Fibroblast of skin of right biceps (primary cell): ENCODE measurements at places on chromosomes 4 and X.

DNA sequence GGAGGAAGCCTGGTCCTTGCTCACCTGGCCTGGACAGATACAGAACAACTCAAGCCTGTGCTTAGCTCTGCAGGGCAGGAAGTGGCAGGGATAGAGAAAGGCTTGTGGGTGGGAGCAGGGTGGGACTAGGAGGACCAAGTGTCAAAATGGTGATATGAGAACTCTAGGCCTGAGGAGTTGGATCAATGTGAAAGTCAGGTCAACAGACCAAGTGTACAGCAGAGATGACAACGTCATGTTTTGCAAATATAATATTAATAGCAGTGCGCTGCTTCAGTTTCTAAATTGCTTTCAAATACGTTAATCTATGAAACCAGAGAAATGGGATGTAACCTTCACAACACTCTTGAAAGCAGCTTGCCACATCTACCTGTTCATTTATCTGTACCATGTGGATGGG, 114.2 kb upstream of the MAP3K15 start:
- DNase-seq: no peak

GRCh38 chr4:69749771-69750170, 10.6 kb downstream of the SULT1B1 start:
- DNase-seq: peak; percentile 62

GRCh38 chrX:1884446-1884845, 269.6 kb downstream of the ASMT start:
- DNase-seq: no peak

DNA sequence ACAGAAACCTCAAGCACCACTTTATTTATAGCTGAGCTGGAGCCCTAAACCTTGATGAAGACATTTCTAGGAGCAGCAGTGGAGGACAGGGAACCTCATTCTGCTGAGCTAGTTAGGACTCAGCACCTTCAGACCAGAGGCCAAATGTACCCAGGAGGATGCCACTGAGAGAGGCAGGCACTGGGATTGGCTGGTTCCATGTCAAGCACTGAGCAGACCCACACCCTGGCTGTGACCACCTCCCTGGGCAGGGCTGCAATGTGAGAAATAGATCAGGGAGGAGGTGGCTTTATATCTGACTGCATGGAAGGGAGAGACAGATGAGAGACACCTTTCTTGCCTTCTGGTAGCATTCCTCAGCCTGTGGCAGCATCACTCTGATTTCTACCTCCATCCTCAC, 304.6 kb downstream of the STK32B start:
- no peak for DNase-seq

DNA sequence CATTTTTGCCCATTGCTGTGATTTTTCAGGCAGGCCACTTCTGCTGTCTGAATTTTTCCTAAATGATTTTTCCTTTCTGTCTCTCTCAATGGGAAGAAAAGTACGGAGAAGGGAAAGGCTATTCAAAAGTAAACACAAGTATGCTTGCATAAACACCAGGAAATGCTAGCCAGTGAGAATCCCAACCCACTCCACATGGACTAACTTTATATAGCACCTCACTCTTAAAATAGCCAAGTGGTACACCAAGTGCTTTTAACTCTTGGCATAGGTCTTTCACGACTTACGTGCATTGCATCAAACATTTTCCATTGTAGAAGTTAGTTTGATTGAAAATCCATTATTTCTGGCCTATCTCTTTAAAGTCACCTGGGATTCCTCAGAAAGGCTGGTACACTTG, 178.9 kb upstream of the SPANXN1 start:
- no peak for DNase-seq

GRCh38 chrX:26160301-26160700, at the start of gene MAGEB6B:
TSS of gene MAGEB6B (plus strand) at chrX:26160601. CDS start at chrX:26160601, 0 bp downstream.
- DNase-seq: no peak

DNA sequence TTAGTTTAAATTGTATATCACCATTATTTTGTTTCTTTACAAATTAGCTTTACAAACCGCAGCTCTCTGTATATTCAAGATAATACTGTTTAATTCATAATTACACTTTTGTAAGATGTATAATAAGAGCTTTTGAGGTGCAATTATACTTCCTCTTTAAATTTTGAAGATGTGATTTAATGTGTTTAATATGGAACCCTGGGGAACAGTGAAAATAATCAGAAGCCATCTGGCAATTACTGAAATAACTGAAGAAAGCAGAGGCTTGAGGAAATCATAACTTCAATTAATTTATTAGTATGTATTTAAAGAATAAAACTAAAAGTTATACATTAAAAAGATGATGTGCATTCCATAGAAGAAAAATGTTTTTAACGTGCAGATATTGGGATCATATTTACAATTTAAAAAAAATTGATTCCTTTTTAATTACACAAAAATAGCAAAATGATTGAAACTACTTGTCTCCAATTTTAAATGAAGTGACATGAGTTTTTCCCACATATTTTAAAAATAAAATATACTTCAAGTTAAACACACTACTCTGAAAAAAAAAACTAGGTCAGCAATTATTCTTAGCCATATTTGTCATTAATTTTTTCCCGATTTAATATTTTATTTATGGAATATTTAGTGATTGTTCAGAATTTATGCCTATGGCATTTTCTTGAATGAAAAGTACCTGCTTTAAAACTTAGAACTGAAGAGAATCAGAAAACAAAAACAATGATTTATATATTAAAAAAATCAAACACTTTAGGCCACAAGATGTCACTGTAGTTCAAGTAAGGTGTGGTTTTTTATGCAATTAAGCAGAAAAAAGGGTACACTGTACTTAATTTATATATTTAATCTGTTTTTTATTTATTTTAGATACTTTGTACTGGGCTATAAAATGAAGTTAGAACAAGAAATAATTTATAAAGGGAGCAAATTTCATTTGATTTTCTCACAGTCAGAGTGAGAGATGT, 942.7 kb upstream of the NDST4 start:
- peak; percentile 19 for DNase-seq

DNA sequence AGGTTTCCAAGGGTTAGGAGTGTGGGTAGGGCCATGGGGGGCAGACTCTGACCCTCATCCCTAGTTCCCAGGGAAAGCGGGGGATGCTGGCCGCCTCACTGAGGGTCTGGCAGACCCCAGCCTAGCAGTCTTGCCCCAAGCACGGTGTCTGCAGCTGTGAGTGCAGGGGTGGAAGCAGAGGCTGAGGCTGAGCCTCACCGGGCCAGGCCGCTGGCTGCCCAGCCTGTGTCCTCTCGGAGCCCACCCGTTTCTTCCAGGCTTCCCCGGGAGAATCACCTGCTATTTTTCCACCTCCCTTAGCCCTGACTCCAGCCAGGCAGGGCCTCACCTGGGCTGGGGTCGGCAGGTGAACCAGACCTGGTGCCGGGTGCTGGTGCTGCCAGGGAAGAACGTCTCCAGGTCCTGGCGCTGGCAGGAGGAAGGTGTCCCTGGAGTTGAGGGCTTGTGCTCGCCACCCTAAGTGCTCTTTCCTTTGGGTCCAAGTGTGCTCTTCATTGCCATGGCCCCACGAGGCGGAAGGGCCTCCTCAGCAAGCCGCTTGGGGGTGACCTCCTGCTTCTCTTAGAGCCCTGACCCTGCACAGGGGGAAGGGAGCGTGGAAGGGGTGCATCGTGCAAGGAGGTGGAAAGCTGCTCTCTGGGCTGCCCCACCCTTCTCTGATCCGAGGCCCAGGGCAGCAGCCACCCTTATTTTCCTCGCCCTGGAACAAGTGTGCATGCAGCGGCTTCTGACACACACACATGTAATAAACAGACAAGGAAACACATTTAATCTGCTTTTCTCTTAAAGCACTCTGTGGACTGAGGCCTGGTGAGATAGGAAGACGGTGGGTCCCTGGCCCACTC, 112.7 kb downstream of the FAM53A start:
- no peak for DNase-seq

GRCh38 chr4:15003891-15004738, 1.8 kb downstream of the CPEB2 start:
- DNase-seq: peak; percentile 29

DNA sequence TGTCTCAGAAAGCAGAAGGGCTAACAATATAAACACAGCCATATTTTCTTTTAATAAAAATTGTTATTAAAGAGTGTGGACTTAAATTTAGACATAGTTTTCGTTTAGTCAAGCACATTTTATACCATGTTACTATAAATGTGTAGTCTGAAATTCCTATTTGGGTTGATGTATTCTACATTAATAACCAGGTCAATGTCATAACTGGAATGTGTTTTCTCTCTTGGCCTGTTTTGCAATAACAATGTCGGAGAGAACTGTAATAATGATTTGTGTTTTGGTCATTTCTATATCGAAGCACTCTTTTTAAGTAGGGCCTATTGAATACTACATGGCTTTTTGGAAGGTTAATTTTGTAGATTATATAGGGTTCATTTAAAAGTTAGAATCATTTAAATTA, 5.5 kb downstream of the USO1 start:
- DNase-seq: no peak

- peak; percentile 72 for DNase-seq
Measured at GRCh38 chr4:3074846-3075651, 568 bp downstream of the HTT start.

DNA sequence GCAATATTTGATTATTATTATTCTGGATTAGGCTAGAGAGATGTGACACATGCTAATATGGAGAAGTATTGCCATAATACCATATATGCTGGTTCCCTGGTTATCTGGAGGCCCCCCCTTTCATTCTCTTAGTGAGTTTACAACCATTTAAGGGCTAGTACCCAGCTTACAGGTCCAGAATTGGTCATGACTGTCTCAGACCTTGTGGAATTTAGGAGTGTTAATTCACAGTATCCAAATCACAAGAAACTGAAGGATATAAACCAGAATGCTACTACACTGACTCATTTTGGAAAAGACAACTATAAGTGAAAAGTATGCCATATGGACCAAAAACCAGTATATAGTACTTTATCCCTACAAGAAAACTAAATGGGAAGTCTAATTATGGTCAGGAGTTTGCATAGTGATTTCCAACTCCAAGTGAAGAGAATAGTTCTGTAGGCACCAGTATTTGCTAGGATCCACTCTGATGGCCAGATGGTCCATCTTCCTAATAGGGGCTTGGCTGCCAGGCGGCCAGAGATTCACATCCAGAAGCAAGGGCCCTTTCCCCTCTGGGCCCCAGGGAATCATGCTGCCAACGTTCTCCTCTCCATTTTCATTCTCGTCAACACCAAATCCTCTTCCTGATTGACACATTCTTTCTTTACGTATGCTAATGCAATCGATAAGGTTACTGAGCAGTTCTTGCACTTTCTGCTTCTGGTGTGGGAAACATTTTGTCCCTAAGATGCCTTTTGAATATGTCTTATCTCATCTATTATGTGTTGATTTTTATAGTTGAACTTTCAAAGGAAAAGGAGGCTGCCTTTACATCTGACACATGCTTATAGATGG, 123.6 kb downstream of the SHROOM3 start:
- peak; percentile 91 for DNase-seq

DNA sequence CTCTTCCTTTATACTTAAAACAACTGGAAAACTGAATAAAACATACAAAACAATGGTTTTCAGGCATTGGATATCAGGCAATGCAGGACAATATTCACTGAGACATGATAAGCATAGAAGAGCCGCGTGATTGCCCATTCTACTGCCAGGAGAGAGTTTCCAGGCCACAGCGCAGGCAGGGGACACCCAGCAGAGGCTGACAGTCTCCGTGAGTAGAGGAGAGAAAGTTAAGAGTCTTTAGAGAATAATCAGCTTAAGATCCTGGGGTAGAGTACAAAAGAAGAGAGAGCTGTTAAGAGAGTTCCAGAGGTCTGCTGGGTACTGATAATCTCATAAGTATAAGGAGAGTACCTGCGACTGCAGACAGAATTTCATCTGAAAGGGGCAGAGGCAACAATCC, 18.4 kb upstream of the FRAS1 start:
- no peak for DNase-seq

DNA sequence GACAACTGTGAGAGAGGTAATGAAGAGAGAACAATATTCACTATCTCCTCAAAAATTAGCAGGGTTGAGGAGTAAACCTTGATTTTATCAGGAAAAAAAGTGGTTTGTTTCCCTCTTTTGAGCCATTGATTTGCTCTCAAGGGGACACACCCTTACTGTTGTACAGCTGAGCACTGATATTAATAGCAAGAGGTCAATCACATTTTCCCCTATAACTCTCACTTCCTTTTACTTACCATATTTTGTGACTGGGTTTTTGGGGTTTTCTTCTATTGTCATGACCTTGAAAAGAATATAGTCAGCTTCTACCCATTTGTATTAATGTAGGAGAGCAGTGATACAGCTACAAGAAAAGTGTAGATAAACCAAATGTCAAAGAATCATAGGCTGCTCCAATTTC, 70.2 kb upstream of the LONRF3 start:
- no peak for DNase-seq

GRCh38 chr4:126202226-126202625, 887.5 kb downstream of the FAT4 start:
- no peak for DNase-seq

- DNase-seq: no peak
Measured at GRCh38 chr4:9143421-9144080, 26.7 kb upstream of the FAM90A26 start.

- DNase-seq: peak; percentile 22
Measured at GRCh38 chr4:43394976-43395375, 502.5 kb downstream of the GRXCR1 start.

GRCh38 chrX:68699960-68700746, 52.7 kb downstream of the STARD8 start:
- peak; percentile 63 for DNase-seq

DNA sequence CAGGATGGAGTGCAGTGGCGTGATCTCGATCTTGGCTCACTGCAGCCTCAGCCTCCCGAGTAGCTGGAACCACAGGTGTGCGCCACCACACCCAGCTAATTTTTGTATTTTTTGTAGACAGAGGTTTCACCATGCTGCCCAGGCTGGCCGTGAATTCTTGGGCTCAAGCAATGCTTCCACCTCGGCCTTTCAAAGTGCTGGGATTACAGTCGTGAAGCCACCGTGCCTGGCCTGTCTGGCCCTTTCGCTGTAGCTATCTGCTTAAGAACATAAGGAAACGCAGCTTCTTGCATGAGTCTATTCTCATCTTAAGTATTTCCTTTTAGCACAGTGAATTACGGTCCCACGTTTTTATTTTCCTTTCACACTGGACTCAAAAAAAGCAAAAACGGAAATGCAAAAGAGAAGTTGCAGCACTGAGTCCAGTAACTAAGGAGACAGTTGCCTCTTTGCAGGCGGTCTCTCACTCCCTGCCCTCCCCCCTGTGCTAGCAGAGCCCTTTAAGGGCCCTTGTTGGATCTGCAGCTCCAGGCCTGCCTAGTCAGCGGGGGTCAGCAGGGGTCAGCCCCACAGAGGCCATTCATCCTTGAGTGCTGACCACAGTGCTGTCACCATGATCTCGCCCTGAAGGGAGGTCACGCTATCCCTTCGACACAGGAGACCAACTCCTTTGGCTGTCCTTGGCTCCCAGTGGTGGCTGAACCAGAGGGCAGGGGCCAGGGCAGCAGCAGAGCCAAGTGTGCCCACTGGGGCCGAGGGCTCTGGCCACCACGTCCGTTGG, 21.8 kb upstream of the TBC1D14 start:
- DNase-seq: peak; percentile 7

- DNase-seq: no peak
Measured at GRCh38 chrX:130418066-130418465, 16.3 kb downstream of the RBMX2 start.

GRCh38 chr4:156000491-156000890, 46.8 kb upstream of the CTSO start:
- no peak for DNase-seq
